ENCODE measurements at places on chromosomes 16 and 17.

GRCh38 chr17:39082482-39082881 lies 69.0 kb downstream of the PLXDC1 start:
- DNase-seq, result no peak

- no peak for DNase-seq
Observed at GRCh38 chr17:18315562-18315922, 449 bp downstream of the SMCR8 start.

DNA sequence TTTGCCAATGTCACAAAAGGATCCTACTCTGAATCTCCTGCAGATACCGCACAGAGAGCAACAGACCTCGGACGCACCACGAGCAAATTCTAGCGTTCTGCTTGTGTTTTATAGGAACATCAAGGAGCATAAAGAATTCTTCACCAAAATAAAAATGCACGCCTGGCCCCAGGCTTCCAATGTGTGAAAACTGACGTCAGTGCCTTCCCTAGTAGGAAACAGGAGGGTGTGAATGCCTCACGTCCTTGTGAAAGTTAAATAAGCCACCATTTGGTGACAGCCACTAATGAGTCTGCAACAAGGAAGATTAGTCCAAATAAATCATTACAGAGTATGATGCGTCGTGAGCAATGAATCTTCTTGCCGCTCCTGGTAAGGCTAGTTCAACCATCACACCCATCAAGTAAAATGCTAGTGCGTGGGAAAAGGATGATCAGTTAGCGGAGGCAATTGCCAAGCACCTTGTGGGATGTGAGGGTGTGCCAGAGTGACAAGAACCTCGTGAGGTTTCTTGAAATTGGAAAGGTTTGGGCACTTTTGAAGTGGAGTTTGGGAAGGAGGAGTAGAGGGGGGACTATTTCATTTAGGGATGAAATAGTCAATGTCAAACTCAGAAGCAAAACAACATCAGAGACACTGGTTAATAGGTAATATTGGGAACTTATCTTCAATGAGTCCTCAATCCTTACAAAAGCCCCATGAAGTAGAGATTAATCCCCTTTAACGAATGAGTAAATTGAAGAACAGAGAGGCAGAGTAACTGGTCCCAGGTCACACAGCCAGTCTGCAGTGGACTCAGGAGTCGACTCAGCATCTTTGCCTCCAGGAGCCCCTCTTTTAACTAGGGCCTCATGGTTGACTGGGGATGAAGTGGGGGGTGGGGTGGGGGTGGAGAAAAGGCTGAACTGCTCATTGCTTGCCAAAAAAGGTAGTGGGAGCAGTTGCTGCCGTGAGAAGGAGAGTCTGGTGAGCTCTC lies 238.8 kb downstream of the SLC39A11 start:
- DNase-seq, result no peak

DNA sequence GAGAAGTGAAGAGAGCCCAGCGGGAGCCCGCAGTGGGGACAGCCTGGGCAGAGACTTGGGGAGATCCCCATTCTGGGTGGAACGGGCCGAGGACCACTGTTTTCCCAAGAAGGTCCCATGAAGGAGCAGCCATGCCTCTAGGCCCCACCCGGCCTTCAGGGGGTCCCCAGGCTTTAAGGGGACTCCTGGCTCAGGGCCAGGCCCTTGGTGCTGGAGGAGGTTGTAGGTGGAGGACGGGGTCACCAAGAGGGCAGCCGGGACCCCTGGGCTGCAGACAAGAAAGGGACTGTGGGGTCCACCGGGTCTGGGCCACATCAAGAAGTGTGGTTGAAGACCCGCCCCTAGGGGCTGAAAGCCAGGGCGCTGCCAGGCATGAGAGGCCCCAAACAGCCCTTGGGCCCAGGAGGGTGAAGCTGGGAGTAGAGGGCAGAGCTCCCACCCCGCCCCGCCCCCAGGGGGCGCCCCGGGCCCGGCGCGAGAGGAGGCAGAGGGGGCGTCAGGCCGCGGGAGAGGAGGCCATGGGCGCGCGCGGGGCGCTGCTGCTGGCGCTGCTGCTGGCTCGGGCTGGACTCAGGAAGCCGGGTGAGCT lies at the start of gene PRSS21:
Gene PRSS21, plus strand, starts transcription at position 487 of the 589 bp plus-strand sequence. Its CDS starts 32 bp downstream, at position 519.
- DNase-seq, result no peak

- DNase-seq, result no peak
Observed at GRCh38 chr17:39169518-39169917, 3.6 kb upstream of the ARL5C start.

GRCh38 chr16:77788181-77789084 lies at the start of gene VAT1L:
VAT1L (plus strand) TSS chr16:77788564; CDS start chr16:77788683, 119 bp downstream.
- no peak for DNase-seq

GRCh38 chr16:78489072-78489471 lies 389.6 kb downstream of the WWOX start:
- DNase-seq, result no peak

DNA sequence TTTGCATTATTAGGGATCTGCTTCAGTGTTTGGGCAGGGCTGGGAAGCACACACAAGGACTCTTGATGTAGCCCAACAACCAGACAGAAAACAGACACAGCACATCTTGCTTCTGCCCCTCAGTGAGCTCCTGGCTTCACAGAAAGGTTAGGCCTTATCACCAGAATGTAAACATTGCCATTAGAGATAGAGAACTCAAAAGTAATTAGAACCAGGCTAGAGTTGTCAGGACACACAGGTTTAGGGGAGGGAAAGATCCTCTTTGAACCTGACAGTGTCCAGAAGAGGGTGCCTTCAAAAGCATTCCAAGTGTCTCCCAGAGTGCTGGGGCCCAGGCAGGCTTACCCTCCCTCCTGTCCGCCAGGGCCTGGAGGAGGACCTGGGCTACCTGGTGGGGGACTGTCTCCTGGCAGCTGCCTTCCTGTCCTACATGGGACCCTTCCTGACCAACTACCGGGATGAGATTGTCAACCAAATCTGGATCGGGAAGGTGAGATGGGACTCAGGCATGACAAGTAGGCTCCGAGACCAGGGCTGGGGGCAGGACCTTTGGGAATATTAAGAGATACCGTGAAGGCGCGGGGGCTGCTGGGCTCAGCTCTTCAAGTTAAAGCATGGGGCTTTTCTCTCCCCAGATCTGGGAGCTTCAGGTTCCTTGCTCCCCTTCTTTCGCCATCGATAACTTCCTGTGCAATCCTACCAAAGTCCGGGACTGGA lies 16.9 kb upstream of the KDM6B start:
- DNase-seq, result no peak

DNA sequence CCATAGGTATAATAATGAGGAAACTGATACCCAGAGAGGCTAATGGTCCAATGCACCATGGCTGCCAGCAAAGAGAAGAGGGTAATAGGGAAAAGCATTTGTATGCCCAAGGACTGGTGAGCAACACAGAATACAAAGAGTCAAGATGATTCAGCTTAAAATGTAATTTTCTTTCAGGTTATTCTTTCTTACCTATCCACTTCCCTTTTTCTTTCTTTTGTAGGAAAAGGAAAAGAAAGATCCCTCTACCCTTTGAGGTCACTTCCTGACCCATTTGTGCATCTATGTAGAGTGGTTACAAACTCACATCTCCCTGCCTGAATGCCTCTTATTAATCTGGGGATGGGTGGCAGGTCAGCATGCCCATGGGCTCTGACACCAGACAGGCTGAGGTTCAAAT lies 3.5 kb upstream of the PLCG2 start:
- no peak for DNase-seq

DNA sequence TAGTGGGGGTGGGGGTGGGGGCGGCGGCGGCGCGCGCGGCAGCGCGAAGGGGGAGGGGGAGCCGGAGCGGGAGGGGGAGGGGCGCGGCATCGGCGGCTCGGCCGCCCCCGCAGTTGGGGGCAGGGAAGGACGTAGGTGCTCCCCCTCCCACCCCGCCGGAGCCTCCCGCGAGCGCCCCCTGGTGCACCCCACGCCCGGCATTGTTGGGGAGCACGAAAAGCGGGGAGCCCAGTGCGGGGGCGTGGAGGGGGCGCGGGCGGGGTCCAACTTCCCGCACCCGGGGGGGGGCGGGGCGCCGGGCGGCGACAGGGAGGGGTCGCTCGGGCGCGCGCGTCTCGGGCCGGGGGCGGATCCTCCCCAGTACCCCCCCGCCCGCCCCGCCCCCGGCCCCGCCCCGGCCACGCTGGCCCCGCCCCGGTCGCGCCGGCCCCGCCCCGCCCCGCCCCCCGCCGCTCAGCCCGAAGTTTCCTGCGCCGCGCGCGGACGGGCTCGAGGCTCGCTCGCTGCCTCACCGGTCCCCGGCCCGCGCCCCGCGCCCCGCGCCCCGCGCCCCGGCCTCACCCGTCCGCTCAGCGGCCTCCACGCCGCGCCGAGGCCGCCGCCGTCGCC lies at the start of gene CACNA1H:
Gene CACNA1H, plus strand, starts transcription at position 456 of the 609 bp plus-strand sequence. CDS start 632 bp downstream, outside the sequence.
- DNase-seq, result no peak

GRCh38 chr17:80103449-80104085 lies 2.2 kb downstream of the GAA start:
- DNase-seq, result no peak

DNA sequence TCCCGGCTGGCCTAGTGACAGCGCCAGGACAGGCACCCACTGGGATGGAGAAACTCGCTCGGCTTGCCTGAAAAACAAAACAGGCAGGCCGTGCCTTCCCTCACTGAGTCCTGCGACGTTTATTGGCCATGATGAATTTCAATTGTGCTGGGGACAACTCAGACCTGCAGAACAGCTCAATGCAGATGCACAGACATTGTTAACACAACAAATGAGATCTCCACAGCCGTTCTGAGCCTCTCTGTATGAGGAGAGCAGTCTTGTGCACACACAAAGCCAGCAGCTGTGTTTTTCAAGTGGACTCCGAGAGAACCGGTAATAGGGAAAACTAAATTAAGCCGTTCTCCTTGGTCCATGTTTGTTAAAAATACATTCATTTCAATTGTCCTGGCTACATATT lies 15.9 kb downstream of the SHISA6 start:
- no peak for DNase-seq

DNA sequence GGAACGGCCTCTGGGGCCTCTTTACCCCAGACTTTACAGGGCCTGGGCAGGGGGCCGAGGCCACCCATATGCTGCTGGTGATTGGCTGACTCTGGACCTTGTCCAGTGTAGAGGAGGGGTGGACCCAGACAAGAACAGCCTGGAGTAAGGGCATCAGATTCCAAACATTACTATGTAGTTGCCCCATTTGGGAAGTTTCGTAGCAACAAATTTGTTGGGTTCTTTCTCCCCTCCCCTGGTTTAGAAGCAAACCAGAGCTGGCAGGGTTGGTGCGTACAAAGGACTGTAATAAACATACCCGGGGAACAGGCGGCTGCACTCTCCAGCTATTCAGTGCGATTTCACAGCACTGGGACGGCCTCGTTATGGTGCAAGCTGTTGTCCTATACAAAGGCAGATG lies 145.5 kb downstream of the NTN1 start:
- no peak for DNase-seq

- DNase-seq, result no peak
Observed at GRCh38 chr17:81556863-81557262, 4.7 kb upstream of the FAAP100 start.

DNA sequence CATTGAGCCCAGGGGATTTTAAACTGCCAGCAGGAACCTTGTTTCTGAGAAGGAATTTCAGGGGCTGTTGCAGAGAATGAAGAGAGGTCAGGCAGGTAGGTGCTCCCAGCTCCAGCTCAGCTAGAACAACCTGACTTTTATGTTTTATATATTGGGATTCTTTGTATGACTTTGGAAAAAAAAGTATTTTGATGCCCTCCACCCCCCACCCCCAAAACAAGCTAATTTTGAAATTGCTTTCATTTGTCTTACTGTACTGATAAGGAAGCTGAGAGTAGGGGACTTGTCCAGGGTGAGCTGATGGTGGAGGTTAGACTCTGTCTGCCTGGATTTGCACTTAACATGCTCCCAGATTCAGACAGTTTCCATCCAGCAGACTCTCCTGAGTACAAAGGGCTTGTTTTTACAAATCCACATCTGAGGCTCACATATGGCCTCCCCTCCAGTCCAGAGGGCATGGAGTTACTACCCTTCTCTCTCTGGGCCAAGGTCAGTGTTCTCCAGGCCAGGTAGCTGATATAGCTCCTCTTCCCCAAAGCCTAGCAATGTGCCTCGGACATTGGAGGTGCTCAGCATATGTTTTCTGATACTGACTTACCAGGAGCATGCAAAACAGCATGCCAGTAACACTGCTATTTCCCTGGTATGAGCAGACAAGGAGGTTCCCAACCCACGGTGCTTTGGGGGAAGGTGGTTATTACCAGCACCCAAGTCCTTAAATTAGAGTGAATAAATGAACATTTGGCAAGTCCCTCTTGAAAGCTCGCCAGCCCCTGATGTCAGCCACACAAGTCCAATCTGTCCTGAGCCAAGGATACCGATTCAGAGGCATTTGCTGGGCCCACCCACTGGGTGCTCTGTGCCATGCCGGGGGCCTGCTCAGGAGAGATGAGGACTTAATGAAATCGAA lies 11.3 kb downstream of the STX1B start:
- no peak for DNase-seq

DNA sequence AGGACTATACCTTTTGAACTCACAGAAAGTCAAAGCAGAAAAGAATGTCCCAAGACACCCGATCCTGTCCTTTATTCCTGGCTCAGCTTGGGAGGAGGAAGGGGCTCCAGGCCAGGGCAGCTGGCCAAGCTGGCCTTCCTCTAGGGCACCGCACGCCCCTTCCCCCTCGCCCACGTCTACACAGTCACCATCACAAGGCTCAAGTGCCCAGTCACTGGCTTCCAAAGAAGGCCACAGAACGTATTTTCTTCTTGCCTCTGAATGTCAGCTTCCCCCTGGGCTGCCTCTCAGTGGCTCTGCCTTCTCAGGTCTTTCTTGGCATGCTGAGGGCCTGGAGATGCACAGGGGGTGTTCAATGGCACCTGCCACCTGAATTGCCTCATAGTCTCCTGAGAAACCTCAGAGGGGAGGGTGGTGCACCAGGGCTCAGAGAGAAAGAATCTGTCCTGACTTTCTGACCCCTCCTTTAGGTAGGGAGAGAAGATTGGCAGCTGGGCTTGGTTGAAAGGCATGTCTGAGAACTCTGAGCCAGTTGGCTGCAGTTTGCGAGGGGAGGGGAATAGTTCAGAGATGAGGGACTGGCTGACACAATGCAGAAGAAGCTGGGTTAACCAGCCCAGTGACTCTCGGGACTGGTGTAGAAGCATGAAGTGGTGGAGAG lies 2.1 kb downstream of the DHRS11 start:
- DNase-seq, result no peak

DNA sequence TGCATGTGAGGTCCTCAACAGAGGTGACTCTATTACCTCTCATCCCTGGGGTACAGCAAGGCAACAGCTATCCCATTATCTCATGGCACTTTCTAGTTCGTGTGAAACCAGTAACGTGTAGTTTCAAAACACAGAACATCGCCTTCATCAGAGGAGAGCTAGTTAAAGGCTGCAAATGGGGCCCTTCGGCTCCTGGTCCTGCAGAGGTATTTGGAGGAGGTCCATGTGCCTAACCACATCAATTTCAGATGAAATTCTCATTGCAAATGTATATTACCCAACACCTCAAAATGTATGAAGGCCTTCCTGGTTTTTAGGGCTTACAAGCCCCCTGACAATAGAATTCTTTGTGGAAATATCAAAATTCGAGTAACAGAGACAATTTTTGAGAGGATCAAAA lies 95.7 kb upstream of the PSMD7 start:
- DNase-seq, result no peak

DNA sequence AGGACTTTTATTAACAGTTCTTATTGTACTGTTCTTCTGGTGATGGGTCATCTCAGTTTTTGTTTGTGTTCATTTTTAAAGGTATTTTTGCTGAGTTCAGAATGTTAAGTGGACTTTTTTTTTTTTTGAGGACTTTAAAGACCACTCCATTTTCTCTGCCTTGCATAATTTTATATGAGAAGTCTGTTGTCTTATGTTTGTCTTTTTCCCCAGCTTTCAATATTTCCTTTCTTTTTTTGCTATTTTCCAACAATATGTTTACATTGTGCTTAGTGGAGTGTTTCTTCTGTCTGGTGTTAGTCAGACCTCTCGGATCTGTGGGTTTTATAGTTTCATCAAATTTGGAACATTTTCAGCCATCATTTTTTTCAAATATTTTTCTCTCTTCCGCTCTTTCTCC lies 290.0 kb upstream of the TNRC6C start:
- DNase-seq, result no peak

Measured in NCI-H1092 (cell line).